ENCODE measurements at places on chromosomes 7 and 10.

- DNase-seq, result no peak
Observed at GRCh38 chr10:126668505-126668904, 2.0 kb downstream of the C10orf90 start.

- DNase-seq, result no peak
Observed at GRCh38 chr7:155469-155900, 36.9 kb upstream of the FAM20C start.

DNA sequence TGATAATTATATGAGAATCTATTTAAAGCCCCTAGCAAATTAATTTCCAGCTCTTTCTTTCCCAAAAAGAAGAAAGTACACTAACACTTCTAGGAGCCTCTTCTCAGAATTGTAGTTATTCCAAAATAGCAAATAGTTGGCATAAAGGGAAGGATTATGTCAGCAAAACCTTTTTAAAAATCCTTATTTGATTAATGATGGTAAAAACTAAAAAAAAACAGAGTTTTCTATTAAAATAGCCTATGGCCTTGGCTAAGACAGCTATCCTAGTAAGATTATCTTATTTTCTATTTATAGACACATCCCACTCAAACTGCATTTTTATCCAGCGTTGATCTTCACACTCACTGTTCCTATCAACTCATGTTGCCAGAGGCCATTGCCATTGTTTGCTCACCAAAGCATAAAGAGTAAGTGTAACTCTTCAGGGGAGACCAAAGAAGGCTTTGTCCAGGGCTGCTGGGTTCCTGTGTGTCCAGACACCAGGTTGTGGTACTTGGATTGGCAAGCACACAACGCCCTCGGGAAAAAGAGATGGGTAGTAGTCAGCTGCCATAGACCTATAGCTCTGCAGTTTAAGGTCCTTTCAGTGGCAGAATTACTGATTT is 31.5 kb downstream of the ACTA2 start:
- no peak for DNase-seq

GRCh38 chr7:112448891-112449290 is 1.4 kb upstream of the IFRD1 start:
- DNase-seq, result no peak

DNA sequence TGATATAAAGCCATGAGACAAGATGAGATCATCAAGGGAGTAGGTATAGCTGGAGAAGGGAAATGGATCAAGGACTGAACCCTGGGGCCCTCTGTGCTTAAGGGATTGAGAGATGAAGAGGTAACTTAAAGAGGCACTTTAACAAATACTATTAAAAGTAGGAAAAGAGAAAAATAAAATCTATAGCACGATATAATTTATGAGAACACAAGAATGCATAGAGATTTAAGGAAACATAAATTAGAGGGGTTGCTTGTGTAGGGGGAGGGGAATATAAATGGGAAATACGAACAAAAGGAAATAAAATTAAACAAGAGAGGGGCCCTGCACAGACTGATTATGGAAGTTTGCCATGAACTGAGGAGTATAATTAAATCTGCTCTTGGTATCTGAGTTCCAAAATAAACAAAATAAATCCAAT is 15.6 kb upstream of the LRRC17 start:
- DNase-seq, result no peak

DNA sequence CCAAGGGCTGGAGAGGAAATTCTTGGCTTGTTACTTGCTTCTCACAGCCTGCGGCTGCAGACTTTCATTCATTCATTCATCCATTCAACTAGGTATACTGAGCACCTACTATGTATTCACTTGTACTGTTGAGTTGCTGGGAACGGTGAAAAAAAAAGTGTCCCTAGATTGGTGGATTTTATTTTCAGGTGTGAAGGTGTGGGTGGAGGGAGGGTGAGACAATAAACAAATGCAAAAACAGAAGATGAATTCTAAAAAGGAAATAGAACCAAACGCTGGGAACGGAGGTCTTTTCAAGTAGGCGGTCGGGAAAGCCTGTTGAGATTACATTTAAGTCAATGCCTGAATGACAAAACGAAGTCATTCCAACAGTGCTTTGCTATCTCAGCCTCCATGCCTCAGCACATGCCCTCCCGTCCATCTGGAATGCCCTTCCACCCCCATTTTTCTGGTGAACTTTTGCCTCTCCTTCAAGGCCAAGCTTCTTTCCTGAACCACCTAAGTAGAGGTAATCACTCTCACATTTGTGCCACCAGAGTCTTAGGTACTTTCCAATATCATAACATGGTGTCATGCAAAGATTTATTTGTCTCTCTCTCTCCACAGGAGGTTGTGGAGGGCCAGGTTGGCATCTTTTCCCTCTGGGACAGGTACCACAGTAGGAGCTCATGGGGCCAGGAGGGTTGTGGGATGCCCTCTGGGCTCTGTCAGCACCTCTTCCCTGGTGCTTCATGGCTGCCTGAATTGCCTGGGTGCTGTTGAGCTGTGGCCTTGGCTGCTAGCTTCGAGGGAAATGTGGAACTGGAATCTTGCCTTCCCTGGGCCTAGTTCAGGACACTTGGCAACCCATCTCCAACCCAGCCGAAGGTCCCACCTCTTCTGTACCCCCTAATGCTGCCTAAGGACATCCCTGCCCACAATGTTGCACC is 5.5 kb downstream of the NKX2-3 start:
- no peak for DNase-seq

DNA sequence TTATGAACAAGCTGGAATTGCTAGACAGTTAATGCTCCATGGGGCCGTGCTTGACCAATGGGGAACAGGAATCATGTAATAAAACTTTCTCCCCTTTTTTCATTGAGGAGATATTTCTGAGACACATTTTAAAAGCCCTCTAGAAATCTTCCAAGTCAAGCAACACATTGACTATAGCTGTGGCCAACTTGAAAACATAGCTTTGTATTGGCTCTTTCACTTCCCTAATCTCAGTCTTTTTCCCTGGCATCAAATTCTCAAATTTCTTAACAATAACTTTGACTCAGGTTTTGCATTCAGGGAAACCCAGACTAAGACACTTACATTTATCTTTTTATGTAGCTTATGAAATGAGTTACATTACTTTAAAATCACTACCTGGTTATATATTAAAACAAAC is 947.1 kb upstream of the MBL2 start:
- DNase-seq, result no peak

GRCh38 chr10:69745698-69746097 is 56.0 kb upstream of the COL13A1 start:
- DNase-seq, result no peak

All from T-helper 22 cell (primary cell).